ENCODE measurements at places on chromosomes 11 and 22.

- DNase-seq = no peak
Observed at GRCh38 chr11:131811383-131811782, 441.0 kb downstream of the NTM start.

GRCh38 chr22:31790240-31790639 is 36.4 kb downstream of the DEPDC5 start:
- DNase-seq = no peak

- DNase-seq = no peak
Observed at GRCh38 chr11:35402751-35403660, 16.4 kb downstream of the SLC1A2 start.

DNA sequence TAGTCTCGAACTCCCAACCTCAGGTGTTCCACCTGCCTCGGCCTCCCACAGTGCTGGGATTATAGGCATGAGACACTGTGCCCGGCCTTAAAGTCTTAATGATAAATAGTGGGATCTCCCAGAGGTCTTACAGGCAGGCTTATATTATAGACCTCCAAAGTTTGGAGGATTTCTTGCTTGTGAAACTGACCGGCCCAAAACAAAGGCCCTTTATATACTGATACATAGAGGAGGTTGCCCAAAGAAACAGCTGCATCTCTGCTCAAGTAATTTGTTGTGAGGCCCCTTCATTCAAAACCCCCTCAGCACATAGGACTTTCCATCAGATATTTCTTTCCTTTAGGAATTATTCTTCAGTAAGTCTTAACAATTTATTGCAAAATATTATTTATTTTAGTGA is 27.4 kb upstream of the RDX start:
- DNase-seq = no peak

- no peak for DNase-seq
Observed at GRCh38 chr11:132466983-132467382, 1065.3 kb downstream of the OPCML start.

- DNase-seq = peak; percentile 4
Observed at GRCh38 chr11:17686231-17686980, 33.0 kb upstream of the MYOD1 start.

GRCh38 chr22:29886596-29886995 is 3.6 kb downstream of the MTMR3 start:
- no peak for DNase-seq

DNA sequence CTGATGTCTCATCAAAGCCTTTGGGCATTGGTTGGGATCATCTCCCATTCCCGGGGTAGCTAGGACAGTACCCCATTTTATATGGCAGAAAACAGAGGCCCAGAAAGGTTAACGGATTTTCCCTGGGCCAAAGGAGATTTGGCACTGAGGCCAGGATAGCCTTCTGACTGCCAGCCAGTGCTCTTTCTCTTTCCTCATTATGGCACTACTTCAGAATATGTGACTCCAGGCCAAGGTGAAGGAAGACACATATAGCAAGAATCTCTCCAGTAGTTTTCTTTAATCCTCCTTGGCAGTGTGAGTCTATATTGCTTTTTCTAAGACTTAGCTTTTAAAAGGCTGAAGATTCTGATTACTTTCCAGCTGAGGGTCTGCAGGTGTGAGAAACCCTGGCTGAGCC is 94.8 kb upstream of the AMOTL1 start:
- peak; percentile 69 for DNase-seq

DNA sequence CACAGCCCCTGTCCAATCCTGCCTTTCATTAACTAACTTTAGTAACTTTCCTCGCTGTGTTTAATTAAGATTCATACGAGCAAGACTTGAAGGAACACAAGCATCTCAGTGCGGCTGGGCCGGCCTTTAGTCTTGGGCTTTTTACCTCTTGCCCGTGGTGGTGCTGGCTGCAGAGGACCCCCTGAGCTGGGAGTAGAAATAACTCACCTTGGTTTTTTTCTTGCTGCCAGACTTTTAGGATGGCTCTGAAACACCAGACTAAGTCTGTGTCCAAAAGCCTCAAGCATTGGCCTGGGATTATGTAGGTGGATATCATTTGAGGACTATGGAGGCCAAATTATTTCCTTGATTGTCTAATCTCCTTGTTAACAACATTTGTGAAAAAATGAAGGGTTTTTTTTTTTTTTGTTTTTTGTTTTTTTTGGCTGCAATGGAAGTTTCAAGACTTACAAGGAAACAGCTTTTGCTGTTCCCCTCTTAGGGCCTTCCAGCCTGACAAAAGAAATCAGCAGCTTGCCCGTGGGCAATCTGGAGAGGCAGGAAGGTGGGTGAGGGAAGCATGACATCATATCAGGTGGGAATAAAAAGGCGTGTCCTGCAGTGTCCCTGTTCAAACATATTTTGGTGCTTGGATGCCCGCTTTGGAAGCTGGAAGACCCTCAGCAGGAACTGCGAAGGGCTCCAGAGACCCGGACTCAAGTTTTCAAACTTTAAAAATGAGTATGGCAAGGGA is 44.0 kb downstream of the SMIM38 start:
- DNase-seq = no peak

DNA sequence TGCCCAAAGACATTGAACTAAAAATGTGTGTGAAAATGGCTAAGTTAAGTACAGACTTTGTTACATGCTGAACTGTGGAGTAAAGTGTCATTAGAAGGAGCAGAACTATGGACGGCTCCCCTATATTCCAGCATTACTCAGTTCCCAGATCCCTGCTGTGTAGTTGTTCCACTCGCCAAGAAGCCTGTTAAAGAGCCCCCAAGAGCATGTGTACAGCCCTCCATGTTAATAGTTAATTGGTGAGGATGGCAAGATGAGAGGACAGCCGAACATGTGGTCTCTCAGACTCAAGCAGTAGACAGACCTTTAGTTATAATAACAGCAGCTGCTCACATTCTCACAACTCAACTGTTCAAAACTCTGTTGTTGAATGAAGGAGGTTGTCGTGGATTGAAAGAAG is 127.4 kb downstream of the ELP4 start:
- DNase-seq = no peak

- no peak for DNase-seq
Observed at GRCh38 chr11:41282395-41282794, 177.1 kb downstream of the LRRC4C start.

DNA sequence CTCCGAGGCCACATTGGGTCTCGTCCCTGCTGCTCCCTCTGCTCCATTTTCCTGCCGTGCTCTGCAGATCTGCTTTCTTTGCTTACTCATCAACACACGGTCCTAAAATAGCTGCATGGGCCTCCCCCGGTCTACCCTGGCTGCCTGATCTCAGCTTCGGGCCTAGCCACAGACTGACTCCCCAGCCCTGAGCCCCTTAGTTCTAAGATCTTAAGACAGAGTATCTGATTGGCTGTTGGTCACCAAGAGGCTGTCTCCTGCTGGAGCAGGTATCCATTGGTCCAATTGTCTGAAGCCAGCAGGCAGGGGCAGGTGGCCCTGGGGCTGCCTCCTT is 53.7 kb upstream of the NECTIN1 start:
- no peak for DNase-seq

DNA sequence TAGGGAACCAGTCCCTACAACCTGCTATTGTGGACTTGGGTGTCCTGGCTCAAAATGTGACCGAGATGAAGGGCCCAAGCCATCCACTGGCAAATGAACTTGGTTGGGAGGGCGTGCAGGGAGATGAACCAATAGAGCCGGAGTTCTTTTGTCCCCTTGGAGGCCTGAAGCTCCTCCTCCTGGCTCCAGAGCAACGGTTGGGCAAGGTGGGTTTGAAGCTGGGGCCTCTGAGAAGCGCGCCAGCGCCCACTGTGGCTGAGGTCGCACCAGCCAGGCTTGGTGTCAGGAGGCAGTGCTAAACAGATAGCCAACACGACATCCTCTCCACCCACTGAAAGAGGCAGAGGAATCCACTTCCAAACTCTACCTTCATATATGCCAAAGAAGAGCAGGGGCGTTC is 36.0 kb upstream of the PACSIN2 start:
- DNase-seq = no peak

- DNase-seq = peak; percentile 49
Observed at GRCh38 chr11:134069426-134070341, 812 bp downstream of the JAM3 start.

Data from DMS79 treated with DMSO at 0.1 percent for 48 hours (cell line).